Anterior cingulate cortex (tissue), 58 donors: ENCODE measurements at places on chromosomes 3 and 15.

DNA sequence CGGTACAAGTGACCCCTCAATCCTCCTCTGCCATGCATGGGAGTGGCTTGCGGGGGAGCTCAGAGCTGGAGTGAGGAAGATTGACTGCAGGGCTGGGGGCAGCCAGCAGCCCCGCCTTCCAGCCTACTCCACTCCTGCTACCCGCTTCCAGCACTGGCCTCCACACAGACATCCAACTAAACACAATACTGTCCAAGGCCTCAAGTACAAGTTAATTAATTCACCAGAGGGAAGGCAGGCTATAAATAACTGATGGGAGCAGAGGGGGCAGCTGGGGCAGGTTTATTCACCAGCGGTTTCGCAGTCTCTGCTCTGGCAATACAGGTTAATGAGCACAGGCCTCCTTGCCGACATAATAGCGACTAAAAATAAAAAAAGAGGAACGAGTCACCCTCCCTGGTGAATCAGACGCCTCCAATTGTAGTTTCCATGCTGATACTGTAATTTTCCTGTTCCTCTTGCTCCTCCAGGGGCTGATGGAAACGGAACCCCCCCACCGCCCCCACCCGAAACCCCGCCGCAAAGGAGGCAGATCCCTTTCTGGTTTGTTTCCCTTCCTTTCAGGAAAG lies 166.4 kb upstream of the TLE3 start:
- DNase-seq, result no peak

GRCh38 chr3:65732051-65732935 lies 306.4 kb downstream of the MAGI1 start:
- DNase-seq, result no peak

DNA sequence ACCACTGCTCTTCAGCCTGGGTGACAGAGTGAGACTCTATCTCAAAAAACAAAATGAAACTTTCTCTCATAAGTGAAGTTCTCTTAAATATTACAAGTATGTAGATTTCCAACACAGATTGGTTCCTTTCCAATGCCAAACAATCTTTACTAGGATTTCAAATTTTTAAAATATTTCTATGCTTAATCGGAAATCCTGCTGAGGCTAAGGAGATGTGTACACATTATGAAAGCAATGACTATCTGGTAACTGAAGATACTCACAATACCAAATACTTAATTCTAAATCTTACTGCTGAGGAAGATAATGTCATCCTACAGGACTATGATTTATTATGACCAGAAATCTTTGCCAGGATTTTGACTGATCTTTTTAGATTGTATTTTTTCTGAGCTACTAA lies 255.6 kb upstream of the ZNF717 start:
- DNase-seq, result no peak

DNA sequence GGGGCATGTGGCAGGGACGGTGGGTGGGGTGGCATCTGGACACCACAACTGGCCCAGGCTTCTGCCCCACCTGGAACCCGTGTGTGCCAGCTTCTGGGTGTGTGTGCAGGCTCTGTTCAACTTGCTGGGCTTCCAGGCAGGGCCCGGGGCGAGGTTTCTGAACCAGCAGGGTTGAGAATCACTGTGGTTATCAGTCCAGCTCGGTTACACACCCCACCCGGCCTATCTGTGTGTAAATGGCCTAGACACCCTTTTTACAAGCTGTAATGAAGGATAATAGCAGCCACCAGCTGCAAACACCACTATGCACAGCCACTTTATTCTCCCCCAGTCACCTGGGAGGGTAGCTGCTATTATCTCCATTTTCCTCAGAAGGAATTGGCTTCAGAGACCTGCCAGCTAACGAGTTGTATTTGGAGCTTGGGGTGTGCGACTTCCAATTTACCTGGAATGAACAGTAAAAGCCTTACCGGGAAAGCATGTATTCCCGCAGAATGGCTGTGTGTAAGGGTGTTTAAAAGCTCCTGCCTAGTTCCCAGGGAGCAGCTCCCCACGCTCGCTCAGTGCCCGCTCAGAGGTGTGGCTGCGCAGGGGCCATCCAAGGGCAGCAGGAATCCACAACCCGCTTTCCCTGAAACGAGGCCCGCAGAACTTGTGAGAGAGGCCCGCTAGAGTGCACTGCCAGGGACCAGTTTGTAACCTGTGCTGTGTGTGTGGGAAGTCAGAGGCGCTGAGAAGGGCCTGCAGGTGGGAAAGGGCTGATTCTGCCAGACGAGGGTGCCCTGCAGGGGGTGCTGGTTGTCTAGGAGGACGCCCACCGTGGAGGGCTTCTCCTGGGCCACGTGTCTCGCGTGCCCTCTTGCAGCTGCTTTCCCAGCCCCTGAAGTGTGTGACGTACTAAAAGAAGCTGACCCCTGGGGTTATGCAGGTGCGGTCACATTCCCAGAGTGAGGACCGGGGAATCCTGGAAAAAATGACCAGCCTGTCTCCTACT lies 83.5 kb downstream of the C3orf70 start:
- no peak for DNase-seq

DNA sequence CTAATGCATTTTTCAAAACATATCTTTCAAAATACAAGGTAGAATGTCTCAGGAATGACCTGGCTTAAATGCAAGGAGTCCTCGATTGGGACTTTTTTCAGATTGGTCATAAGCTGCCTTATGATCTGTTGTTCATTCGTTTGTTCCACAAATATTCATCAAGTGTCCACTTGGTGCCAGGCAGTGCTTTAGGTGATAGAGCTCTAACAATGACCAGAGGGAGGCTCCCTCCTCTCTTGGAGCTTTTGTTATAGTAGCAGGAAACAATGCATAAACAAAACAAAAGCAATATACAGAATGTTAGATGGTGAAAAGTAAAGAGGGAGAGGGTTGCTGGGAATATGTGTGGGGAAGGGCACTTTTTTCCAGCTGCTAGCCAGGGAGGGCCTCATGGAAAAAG lies 156.1 kb downstream of the MCTP2 start:
- no peak for DNase-seq

- DNase-seq, result peak; percentile 15
Observed at GRCh38 chr15:58864602-58865424, 68.7 kb downstream of the SLTM start.

- DNase-seq, result no peak
Observed at GRCh38 chr3:170565495-170565894, 20.4 kb downstream of the SLC7A14 start.

- no peak for DNase-seq
Observed at GRCh38 chr3:176193032-176193730, 1004.1 kb downstream of the TBL1XR1 start.

DNA sequence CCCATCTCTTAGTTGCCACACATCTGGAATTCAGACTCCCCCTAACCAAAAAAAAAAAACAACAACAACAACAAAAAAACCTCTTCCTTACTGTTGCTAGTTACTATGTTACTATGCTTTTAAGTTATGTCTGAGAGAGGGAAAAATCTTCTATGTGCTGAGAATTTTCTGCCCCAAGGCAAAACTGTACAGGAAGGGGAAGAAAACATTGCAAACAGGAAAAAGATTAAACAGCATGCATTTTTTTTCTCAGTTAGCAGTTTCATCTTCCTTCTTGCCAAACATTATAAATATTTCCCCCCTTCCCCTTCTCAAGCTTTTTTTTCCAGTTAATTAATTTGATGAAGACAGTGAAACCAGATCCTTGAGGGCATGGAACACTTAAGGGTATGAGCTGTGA lies 1.1 kb upstream of the CD200R1 start:
- no peak for DNase-seq

GRCh38 chr3:185992831-185993374 lies 55.1 kb upstream of the TRA2B start:
- DNase-seq, result peak; percentile 8

- no peak for DNase-seq
Observed at GRCh38 chr15:42121021-42121420, 26.7 kb upstream of the PLA2G4D start.

DNA sequence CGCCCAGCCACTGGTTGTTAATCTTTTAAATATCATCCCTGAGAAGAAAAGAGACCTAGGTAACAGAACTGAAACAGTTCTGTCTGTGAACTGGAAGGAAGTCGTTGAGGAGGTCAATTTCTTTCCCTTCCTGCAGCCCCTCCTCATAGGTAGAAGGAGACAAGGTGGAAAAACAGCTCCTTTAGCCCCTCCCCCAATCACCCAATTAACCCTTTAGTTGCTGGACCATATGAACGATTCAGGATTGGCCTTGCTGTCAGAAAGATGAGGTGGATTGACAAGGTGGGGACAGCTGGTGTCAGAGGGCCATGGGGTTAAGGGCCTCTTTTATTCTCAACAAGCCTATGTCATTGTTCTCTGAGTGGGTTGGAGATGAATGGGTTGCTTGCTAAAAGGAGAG lies 36.0 kb upstream of the ZNF445 start:
- DNase-seq, result no peak

- DNase-seq, result no peak
Observed at GRCh38 chr3:98807011-98807410, 43.9 kb downstream of the ST3GAL6 start.

DNA sequence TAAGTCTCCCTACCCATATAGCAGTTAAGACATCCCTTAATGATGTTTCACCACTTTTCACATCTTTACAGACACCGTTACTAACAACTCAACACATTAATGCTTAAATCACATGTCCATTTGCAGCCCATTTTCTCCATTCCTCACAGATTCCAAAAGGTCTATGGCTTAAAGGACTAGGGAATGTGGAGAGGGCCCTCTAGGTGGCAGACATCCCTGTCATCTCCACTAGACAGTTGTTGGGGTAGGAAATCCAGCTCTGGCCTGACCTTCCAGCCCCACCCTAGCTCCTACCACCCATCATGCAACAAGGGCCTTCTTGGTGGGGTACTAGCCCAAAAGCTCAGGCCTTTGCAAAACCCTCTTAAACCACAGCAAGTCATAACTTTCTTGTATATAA lies 25.2 kb downstream of the CPEB1 start:
- DNase-seq, result no peak

- DNase-seq, result no peak
Observed at GRCh38 chr3:188239577-188239976, 85.6 kb downstream of the LPP start.

DNA sequence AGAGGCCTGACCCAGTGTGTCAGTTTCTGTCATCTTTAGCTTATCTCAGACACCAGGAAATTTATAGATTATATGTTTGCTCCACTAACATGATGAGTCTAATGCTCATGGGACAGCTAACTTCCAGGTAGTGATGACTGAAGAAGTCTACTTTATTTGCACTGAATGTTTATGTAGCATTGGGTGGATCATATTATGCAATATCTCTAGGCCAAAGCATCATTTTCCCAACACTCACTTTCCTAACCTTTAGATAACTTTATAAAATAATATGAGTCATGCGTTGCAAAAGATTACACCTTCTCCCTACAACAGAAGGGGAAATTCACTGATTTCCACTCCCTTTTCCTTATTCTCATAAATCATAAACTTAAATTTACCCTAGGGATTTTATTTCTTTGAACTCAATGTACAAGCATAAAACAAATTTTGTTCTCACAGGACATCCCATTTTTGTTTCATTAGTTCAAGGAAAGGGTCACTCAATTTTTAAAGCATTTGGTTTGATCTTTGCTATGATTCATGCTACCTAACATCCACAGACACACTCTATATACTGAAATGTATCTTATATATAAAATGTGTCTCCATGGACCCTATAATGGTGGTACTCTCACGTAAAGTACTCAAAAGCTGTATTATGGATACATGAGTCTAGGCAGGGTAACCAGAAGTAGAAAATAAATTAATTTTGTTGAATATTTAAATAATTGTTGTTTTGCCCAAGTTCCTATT lies 225.2 kb downstream of the WDR72 start:
- DNase-seq, result no peak

DNA sequence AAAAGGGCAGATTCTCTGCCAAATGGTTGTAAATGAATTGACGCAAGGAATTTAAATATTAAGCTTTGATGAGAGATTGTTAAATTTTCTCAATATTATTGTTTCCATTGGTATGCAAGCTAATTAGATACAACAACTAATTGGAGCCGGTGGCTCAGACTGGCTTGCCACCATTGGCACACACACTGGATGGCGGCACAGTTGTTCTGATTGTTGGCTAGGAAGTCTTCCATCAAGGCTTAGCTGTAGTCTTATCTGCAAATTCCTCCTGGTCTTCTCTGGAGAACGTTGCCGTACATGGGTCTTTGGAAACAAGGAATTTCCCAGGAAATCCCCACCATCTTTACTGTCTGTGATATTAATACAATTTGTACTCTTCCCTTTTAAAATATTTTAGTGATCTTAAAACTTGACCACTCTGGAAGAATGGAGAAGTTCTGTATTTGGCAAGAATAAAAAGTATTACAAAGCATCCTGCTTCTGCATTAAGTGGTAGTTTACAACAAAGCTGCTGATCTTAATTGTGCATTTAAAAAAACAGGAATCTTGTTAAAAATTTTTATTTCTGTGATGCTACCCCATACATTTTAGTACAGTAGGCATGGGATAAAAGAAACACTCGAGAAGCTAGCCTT lies 126.5 kb downstream of the UBE2E2 start:
- DNase-seq, result no peak

- DNase-seq, result peak; percentile 20
Observed at GRCh38 chr15:29139540-29140459, 129.8 kb downstream of the NSMCE3 start.

GRCh38 chr15:35514759-35515158 lies 31.2 kb downstream of the DPH6 start:
- no peak for DNase-seq

- no peak for DNase-seq
Observed at GRCh38 chr3:146154995-146155394, 6.0 kb downstream of the PLOD2 start.

DNA sequence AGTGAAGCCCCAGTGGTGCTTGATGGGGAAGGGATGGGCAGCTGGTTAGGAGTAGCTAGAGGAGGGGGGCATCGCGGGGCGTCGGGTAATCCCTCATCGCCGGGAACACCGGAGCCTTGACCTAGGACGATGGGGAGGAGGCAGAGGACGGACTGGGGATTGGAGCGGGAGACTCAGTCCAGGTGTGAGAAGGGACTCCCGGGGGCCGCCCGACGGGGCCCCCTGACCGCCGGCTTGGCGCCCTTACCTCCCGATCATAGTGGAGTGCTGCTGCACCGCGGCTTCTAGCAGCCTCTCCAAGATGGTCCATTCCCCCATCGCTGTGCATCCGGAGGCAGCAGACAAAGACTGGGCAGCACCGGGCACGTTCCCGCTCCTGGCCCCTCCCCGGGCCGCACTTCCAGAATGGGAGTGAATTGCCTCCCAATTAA lies 612 bp downstream of the GJD2 start:
- DNase-seq, result no peak

- no peak for DNase-seq
Observed at GRCh38 chr15:39332846-39333245, 248.0 kb upstream of the THBS1 start.

GRCh38 chr3:124904835-124905492 lies 17.8 kb upstream of the ITGB5 start:
- DNase-seq, result no peak

DNA sequence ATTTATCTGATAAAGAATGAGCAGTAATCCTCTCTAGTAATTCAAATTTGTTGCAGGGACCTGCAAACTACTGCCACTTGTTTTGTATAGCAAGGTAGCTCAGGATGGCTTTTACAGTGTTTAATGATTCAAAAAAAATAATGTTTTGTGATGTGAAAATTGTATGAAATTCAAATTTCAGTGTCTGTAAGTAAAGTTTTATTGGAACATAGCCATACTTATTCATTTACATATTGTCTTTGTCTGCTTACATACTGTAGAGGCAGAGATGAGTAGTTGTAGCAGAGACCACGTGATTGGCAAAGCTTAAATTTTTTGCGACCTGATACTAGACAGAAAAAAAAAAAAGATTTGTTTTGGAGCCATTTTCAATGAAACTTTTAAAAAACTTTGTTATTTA lies 6.5 kb upstream of the UTS2B start:
- no peak for DNase-seq

- DNase-seq, result no peak
Observed at GRCh38 chr3:55534876-55535275, 47.8 kb upstream of the WNT5A start.
